Caco-2 (cell line): ENCODE measurements at places on chromosomes 3 and 15. TPM values are rescaled to one million over a fixed set of nuclear protein-coding genes. Genes with fewer than 3 reads are reported as not detected.

GRCh38 chr3:171250444-171250843 lies 209.8 kb downstream of the TNIK start:
- no peak overlapping the region for H3K27ac ChIP-seq
- H3K27me3 ChIP-seq = no peaks in the 10 kb centered on the region
- H3K4me3 ChIP-seq = no peak overlapping the region
- no peaks in the 10 kb centered on the region for H3K36me3 ChIP-seq

The ANKRD63 gene
- 0.28 and 0.79 TPM in 2 replicates for total RNA-seq

DNA sequence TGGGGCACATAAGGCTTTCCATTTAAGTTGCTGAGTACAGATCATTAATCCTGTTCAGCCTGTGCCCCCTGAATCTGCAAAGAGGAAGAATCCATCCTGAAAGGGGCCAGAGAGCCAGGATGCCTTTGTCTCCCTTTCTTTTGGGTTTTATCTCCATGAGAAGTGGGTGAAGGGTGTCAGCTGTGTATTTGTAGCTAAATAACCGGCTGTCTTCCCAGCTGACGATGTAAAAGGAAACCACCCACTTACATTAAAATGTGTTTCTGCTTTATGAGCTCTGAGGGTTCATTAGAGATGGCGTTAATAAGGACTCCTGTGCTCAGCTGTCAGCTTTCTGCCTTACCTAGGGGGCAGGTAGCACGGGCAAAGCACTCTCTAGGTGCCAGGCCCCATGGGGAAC lies 83.4 kb downstream of the SLCO3A1 start:
- no peaks in the 10 kb centered on the region for H3K36me3 ChIP-seq
- H3K4me3 ChIP-seq = no peak overlapping the region
- H3K27ac ChIP-seq = no peak overlapping the region
- peaks cover 11% of the 10 kb centered on the region; the same call in 1 of the 2 replicates for H3K4me1 ChIP-seq
- no peaks in the 10 kb centered on the region for H3K27me3 ChIP-seq

DNA sequence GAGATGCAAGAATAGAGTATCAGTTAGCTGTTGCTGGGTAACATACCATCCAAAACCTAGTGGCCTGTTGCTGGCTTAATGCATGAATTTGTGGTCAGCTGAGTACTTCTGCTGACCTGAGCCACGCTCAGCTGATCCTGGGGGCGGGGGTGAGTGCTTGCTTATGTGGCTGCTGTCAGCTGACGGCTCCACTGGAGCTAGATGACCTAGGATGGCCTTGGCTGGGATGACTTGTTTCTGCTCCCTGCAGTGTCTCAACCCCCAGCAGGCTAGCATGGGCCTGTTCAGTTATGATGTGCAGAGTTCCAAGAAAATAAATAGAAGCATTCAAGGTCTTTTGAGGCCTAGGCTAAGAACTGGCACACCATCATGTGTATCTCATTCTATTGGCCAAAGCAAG lies 63.9 kb downstream of the FBLN2 start:
- H3K27me3 ChIP-seq = no peaks in the 10 kb centered on the region
- no peaks in the 10 kb centered on the region for H3K36me3 ChIP-seq
- no peaks in the 10 kb centered on the region for H3K4me1 ChIP-seq

The SEC61A1 gene
- 176 and 178 TPM in 2 replicates for total RNA-seq

The EPHB3 gene
- total RNA-seq = 5.6 and 6.9 TPM in 2 replicates

DNA sequence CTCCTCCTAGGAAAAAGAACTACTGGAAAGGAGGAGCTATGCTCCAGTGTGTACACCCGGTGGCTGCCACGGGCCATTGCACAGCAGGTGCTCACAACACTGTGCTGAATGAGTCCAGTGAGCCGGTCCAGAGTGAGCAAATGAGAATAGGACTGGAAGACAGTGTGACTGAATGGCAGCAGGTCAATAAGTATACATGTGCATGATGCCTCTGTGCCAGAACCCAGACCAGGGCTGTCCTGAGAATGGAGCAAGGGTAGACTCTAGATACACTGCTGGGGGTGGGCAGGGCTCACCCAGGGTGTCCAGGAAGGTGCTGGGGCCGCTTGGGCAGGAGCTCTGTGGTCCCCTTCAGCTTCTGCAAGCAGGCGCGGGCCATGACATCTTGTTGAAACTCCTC lies 8.3 kb downstream of the POLG start:
- H3K27ac ChIP-seq = no peak overlapping the region
- DNase-seq = no peak
- H3K36me3 ChIP-seq = peaks cover 10% of the 10 kb centered on the region
- H3K4me3 ChIP-seq = no peak overlapping the region

- no peaks in the 10 kb centered on the region for H3K27me3 ChIP-seq
- DNase-seq = no peak
- H3K4me1 ChIP-seq = peaks cover 17% of the 10 kb centered on the region; the same call in 1 of the 2 replicates
Measured at GRCh38 chr3:177596248-177596815, 399.1 kb upstream of the TBL1XR1 start.

- H3K4me1 ChIP-seq = no peaks in the 10 kb centered on the region
- no peak for DNase-seq
- H3K36me3 ChIP-seq = no peaks in the 10 kb centered on the region
- H3K27ac ChIP-seq = no peak overlapping the region
- no peak overlapping the region for H3K4me3 ChIP-seq
Measured at GRCh38 chr3:195810455-195810845, 1.3 kb downstream of the MUC4 start.

The IL5RA gene
- total RNA-seq = 0.09 and 0.23 TPM in 2 replicates

The GHSR gene
- not detected in 2 replicates for total RNA-seq

DNA sequence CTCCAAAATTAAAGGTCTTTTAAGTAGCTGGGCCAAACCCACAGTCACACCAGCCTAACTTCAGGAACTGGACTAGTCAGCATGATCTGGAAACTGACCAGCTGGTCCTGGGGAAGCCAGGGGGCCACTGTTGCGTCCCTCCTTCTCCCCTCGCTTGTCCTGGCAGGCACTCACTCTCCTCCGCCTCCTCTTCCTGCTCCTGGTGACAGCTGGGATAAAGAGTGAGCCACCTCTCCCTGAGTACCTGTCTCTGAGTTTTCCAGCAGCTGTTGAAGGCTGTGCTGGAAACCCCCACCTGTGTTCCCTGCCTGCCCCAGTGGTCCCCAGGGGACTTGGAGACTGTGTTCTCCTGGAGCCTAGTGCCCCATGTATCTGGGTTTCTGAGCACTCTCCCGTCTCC lies 56.0 kb downstream of the FGD5 start:
- no peaks in the 10 kb centered on the region for H3K27me3 ChIP-seq
- no peaks in the 10 kb centered on the region for H3K36me3 ChIP-seq
- no peak for DNase-seq
- no peaks in the 10 kb centered on the region for H3K4me1 ChIP-seq
- no peak overlapping the region for H3K4me3 ChIP-seq

- no peak for DNase-seq
- H3K4me1 ChIP-seq = no peaks in the 10 kb centered on the region
- no peaks in the 10 kb centered on the region for H3K27me3 ChIP-seq
- no peak overlapping the region for H3K27ac ChIP-seq
- H3K36me3 ChIP-seq = no peaks in the 10 kb centered on the region
Measured at GRCh38 chr3:16075647-16076046, 98.8 kb upstream of the GALNT15 start.

GRCh38 chr3:119700920-119701734 lies 1.7 kb upstream of the CFAP91 start:
- no peak overlapping the region for H3K4me3 ChIP-seq
- no peaks in the 10 kb centered on the region for H3K36me3 ChIP-seq
- no peaks in the 10 kb centered on the region for H3K27me3 ChIP-seq
- peaks cover 7% of the 10 kb centered on the region for H3K4me1 ChIP-seq
- H3K27ac ChIP-seq = no peak overlapping the region
- no peak for DNase-seq

DNA sequence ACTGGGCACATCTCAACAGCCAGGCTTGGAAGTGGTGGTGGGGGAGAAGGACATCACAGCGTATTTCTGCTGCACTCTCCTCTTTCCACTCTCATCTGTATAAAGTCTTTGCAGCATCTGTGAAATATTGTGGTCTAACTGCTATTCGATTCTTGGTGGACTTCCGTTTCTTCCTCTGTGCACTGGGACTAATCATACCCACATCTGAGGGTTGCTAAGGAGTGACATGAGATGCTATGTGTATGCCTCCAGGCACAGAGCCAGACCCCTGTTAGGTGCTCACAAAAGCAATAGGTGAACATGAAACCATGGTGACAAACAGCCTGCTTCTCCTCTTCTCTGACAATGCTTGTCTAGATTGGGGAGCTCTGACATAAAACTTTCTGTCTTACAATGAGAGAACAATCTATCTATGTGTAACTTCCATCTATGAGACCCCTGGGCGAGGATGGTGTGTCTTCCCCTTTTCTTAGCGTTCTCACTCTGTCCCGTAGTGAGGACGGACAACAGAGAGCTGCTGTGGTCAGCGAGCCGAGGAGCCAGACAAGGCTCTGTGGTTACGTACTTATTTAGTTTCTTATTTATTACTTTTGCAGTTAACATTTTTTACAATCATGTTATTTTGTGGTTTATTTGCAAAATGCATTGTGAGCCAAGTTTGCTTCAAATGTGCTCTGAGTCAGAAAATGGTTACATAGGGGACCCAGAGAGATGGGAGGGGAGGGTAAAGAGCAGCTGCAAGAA lies 196.7 kb upstream of the TPRG1 start:
- H3K4me3 ChIP-seq = no peak overlapping the region
- no peaks in the 10 kb centered on the region for H3K27me3 ChIP-seq
- no peak overlapping the region for H3K27ac ChIP-seq
- no peak for DNase-seq
- no peaks in the 10 kb centered on the region for H3K36me3 ChIP-seq
- H3K4me1 ChIP-seq = no peaks in the 10 kb centered on the region

The GMPPB gene
- 26.2 and 26.5 TPM in 2 replicates for total RNA-seq

GRCh38 chr3:55486857-55487380 lies at the start of gene WNT5A:
Gene WNT5A, minus strand, starts transcription at chr3:55487306. Its CDS starts 321 bp downstream, at chr3:55486985.
- peak within 1 kb of the TSS; percentile 66 for H3K27ac ChIP-seq
- DNase-seq = peak; percentile 44
- peak within 1 kb of the TSS; percentile 43 for H3K4me3 ChIP-seq

GRCh38 chr3:58084166-58084565 lies 75.9 kb downstream of the FLNB start:
- no peak for DNase-seq
- H3K27me3 ChIP-seq = no peaks in the 10 kb centered on the region
- H3K4me3 ChIP-seq = no peak overlapping the region
- peaks cover 21% of the 10 kb centered on the region for H3K4me1 ChIP-seq

DNA sequence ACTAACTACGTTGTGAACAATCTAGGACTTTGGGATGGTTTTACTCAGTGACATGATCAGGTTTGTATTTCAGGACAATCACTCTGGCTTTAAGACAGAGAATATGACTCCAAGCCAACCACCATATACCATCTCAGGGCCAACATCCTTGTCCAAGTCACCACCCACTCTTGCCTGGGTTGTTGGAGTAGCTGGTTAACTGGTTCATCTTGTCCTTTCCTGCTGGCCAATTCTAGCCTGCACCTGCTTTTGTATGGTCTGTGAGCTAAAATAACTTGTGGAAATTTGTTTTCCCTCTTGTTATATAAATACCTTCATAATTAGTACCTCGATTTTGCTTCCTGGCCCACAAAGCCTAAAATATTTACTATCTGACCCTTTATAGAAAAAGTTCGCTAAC lies 306.8 kb upstream of the STT3B start:
- H3K27ac ChIP-seq = no peak overlapping the region
- no peaks in the 10 kb centered on the region for H3K4me1 ChIP-seq
- no peak overlapping the region for H3K4me3 ChIP-seq
- no peak for DNase-seq

DNA sequence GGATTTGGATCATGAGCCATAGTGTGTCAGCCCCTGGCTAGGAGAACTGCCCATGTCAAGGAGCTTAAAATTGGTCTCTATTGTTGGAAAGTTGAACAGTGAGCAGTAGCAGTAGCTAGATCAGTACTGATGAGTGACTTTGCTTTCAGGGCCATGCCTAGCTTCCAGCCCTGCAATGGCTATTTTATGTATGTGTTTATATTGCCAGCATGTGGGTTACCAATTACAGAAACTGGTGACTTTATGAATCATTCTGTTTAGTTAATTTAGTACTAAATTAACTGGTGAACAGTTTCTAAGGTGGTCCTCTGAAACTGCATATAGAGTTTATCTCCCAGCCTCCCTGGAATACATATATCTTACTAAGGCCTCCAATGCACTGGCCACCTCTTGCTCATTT lies 908.1 kb upstream of the ALCAM start:
- DNase-seq = no peak
- H3K27me3 ChIP-seq = no peaks in the 10 kb centered on the region
- H3K4me1 ChIP-seq = no peaks in the 10 kb centered on the region
- no peak overlapping the region for H3K4me3 ChIP-seq

DNA sequence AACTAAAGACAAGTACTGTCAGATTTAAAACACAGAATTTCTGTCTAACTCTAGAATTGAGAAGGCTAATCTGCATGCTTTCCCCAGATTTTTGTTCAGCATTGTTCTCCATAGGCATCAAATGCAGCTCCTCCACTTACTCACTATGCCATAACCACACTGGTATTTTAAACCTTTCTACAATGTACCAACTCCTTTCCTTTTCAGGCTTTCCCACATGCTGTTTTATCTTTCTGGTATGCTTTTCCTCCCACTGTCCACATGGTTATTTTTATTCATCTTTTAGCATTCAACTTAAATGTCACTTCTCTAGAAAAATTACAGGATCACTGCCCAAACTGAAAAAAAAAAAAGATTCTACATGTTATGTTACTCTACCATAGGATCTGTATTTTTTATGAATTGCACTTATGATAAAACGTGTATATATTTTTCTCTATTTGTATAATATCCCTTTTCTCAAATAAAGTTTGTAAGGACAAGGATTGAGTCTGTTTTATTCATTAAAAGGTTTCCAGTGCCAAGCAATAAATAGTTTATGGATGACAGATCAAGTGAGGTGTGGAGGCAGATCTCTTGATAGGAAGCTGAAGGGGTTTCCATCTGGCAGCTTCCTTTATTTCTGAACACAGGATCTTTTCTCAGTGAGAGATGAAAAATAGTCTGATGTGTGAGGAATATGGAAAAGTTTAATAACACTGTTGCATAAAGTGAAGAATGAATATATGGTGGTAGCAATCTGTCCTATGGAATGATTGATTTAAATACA lies 1064.5 kb downstream of the ZPLD1 start:
- no peaks in the 10 kb centered on the region for H3K27me3 ChIP-seq
- no peaks in the 10 kb centered on the region for H3K36me3 ChIP-seq
- H3K4me1 ChIP-seq = no peaks in the 10 kb centered on the region
- no peak overlapping the region for H3K4me3 ChIP-seq
- no peak overlapping the region for H3K27ac ChIP-seq

GRCh38 chr3:79172241-79172640 lies 595.6 kb downstream of the ROBO1 start:
- no peak overlapping the region for H3K27ac ChIP-seq
- H3K4me3 ChIP-seq = no peak overlapping the region
- H3K27me3 ChIP-seq = no peaks in the 10 kb centered on the region
- H3K4me1 ChIP-seq = no peaks in the 10 kb centered on the region
- H3K36me3 ChIP-seq = no peaks in the 10 kb centered on the region
- DNase-seq = no peak

The IQCH gene
- total RNA-seq = 1.7 and 2.4 TPM in 2 replicates

GRCh38 chr3:14175383-14176037 lies 2.9 kb downstream of the XPC start:
- H3K4me3 ChIP-seq = no peak overlapping the region
- H3K27me3 ChIP-seq = no peaks in the 10 kb centered on the region

The ISY1 gene
- total RNA-seq = 35.6 and 37.6 TPM in 2 replicates

- H3K4me1 ChIP-seq = peaks cover 19% of the 10 kb centered on the region
- no peak overlapping the region for H3K4me3 ChIP-seq
- no peak for DNase-seq
Measured at GRCh38 chr3:142614059-142614626, 17.9 kb downstream of the PLS1 start.

- DNase-seq = no peak
- no peaks in the 10 kb centered on the region for H3K27me3 ChIP-seq
- no peak overlapping the region for H3K27ac ChIP-seq
- H3K36me3 ChIP-seq = no peaks in the 10 kb centered on the region
Measured at GRCh38 chr3:64144241-64144900, 80.9 kb downstream of the PRICKLE2 start.

The ARNT2 gene
- 0.07 and 0.23 TPM in 2 replicates for total RNA-seq
